NCI-H2081 treated with DMSO at 0.1 percent for 48 hours (cell line): ENCODE measurements at places on chromosomes 5 and 9.

- DNase-seq = no peak
Measured at GRCh38 chr9:97179616-97180015, 127.8 kb upstream of the CCDC180 start.

GRCh38 chr5:127589309-127590030 is 59.4 kb upstream of the CTXN3 start:
- no peak for DNase-seq

- DNase-seq = no peak
Measured at GRCh38 chr9:7907551-7908337, 108.2 kb upstream of the DMAC1 start.

DNA sequence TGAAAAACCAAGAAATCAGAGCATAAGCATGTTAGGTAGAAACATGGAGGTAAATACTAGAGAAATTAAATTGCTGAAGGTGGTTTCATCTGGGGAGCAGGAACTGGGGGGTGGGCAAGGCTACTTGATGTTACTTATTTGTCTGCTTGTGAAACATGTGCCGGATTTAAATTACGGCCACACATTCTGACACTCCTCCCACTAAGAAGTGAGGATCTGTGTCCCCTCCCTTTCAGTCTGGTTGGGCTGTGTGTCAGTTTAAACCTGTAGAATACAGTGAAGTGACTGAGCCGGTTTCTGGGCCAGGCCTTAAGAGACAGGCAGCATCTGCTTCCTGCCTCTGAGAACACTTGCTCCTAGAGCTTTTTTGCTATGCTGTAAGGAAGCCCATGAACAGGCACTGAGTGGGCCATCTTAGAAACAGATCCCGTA is 2.3 kb upstream of the IARS1 start:
- DNase-seq = no peak

DNA sequence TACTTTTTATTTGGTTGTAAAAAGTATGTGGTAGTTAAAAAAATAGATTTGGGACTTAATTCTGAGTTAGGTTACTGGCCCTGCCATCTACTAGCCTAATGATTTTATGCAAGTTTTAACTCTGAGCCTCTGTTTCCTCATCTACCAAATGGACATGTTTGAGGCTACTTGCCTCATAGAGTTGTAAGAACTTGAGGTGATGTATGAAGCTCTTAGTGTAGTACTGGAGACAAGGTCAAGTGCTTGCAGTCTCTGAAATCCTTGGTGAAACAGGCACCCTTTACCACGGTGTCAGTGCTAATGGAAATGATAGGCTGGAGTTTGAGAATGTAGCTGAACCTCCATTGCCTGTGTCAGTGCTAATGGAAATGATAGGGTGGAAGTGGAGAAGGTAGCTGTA is 15.3 kb downstream of the GPR107 start:
- no peak for DNase-seq

GRCh38 chr5:165076686-165077085 is 1571.3 kb downstream of the MAT2B start:
- DNase-seq = no peak

- no peak for DNase-seq
Measured at GRCh38 chr5:179187681-179188575, 127.8 kb downstream of the ZNF354C start.

GRCh38 chr9:93920131-93920800 is 34.9 kb downstream of the BARX1 start:
- DNase-seq = no peak

GRCh38 chr9:111711548-111711947 is 50.1 kb downstream of the GNG10 start:
- DNase-seq = no peak

GRCh38 chr9:76617497-76618175 is 146.6 kb upstream of the PCA3 start:
- DNase-seq = no peak

DNA sequence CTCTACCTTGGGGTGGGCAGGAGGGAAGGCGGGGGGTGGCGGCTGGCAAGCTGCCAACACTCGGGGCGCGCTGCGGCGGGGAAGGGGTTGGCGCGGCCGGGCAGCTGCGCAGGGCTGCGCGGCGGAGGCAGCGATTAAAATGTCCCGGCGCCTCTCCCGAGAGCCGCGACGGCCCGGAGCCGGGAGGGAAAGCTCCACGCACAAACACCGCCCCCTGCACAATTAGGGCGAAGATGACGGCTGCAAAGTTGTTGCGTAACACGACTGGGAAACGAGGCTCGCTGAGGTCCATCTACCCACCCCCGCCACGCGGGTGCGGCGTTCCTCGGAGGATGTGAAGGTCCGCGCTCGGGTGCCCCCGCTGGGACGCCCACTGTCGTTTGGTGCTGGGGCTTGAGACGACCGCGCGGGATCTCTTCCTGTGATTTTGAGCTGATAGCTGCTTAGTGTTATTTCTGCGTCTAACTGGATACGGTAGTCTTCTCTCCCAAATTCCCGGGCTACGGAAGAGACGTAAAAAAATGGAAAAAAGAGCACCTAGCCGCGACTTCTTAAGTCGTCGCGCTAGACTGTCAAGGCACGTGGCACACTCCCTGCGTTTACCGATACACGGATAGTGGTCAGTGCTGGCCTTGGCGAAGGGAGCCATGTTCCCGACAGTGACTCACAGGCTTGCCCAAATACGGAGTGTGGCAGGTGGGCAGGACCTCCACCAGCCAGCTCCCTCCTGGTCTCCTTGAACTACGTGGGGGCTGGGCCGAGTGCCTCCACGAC is 958 bp upstream of the NFIL3 start:
- no peak for DNase-seq

DNA sequence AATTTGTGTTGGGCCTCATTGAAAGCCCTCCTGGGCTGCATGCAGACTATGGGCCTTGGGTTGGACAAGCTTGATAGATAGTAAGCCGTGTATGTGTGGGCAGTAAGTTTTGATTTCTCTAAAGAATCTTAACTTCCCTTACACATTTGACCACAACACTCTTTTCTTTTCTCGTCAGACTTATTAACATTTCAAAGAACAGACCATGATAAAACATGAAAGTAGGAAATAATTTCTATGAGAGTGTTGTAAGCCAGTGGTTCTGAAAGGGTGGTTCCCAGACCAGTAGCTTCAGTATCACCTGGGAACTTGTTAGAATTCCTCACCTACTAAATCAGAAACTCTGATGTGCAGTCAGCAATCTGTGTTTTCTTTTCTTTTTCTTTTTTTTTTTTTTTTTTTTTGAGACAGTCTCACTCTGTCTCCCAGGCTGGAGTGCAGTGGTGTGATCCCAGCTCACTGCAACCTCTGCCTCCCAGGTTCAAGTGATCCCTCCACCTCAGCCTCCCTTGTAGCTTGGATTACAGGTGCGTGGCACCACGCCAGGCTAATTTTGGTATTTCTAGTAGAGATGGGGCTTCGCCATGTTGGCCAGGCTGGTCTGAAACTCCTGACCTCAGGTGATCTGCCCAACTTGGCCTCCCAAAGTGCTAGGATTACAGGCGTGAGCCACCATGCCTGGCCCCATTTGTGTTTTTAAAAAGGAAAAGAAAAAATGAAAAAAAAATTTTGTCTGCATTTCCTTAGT is 20.0 kb upstream of the GCNT1 start:
- no peak for DNase-seq

GRCh38 chr5:126808521-126808988 is 31.6 kb downstream of the LMNB1 start:
- no peak for DNase-seq

GRCh38 chr5:124980163-124980941 is 233.9 kb upstream of the ZNF608 start:
- peak; percentile 62 for DNase-seq

GRCh38 chr9:72703574-72703973 is 182.2 kb downstream of the TMC1 start:
- no peak for DNase-seq
